Psoas muscle (tissue), 8 donors: ENCODE measurements at places on chromosomes 5 and 9. TPM values are rescaled to one million over a fixed set of nuclear protein-coding genes. Genes with fewer than 3 reads are reported as not detected.

DNA sequence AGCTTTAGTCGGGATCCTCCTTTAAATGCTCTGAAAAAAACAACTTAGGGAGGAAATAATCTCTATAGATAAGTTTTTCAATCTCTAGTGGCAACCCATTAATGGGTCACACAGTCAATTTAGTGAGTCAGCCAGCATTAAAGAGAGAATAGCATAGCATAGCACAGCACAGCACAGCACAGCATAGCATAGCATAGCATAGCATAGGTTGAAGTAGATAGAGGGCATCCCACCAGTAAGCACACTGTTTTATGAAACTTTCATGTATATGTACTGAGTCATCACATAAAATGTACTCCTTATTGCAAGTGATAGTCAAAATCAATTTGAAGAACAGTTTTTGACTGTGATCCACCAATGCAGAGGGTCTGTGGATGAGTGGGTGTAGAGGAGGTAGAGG is 522.9 kb downstream of the CCDC171 start:
- no peak for DNase-seq

GRCh38 chr9:131418143-131419025 is 24.5 kb downstream of the PRRC2B start:
- peak; percentile 44 for DNase-seq

DNA sequence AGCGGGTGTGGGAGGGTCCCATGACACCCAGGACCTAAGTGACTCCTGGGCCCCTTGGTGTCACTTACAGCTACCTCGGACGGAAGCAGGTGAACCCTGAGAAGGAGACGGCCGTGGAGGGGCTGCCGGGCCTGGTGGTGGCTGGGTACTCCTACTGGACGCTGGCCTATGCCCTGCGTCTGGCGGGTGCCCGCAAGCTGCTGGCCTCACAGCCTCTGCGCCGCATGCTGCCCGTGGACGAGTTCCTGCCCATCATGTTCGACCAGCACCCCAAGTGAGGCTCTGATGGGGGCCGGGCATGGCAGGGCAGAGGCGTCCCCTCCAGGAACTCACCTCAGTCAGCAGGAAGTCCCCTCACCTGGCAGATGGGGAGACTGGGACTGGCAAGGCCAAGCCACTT is 13.7 kb downstream of the CERCAM start:
- no peak for DNase-seq

The SLC25A2 gene
- not detected for total RNA-seq

- no peak for DNase-seq
These were observed 63.4 kb upstream of the WWC1 start for GRCh38 chr5:168227973-168228615.

DNA sequence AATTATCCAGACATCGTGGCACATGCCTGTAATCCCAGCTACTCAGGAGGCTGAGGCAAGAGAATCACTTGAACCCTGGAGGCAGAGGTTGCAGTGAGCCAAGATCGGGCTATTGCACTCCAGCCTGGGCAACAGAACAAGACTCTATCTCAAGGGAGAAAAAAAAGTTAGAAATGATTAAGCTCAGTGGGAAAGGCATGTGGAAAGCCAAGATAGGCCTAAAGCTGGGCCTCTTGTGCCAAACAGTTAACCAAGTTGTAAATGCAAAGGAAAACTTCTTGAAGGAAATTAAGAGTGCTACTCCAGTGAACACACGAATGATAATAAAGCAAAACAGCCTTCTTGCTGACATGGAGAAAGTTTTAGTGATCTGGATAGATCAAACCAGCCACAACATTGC is 43.0 kb downstream of the TBCA start:
- DNase-seq, result no peak

- DNase-seq, result no peak
These were observed 9.6 kb upstream of the AMBP start for GRCh38 chr9:114087721-114088120.

- no peak for DNase-seq
These were observed 14.1 kb downstream of the FEM1C start for GRCh38 chr5:115530426-115530825.

The COL27A1 gene
- 3.9 TPM for total RNA-seq

- no peak for DNase-seq
These were observed 196.2 kb upstream of the ELL2 start for GRCh38 chr5:96157841-96158291.

The MORN5 gene
- not detected for total RNA-seq

The EIF4E1B gene
- total RNA-seq, result not detected

- DNase-seq, result no peak
These were observed 345.9 kb upstream of the CD180 start for GRCh38 chr5:67542479-67542878.

The PCDHA13 gene
- not detected for total RNA-seq

- no peak for DNase-seq
These were observed 36.3 kb upstream of the UBTD2 start for GRCh38 chr5:172319708-172320441.
